ENCODE measurements at places on chromosomes 4 and X. TPM values are rescaled to one million over a fixed set of nuclear protein-coding genes. Genes with fewer than 3 reads are reported as not detected.

GRCh38 chr4:38266616-38267015, 306.4 kb downstream of the PTTG2 start:
- no peak for DNase-seq

DNA sequence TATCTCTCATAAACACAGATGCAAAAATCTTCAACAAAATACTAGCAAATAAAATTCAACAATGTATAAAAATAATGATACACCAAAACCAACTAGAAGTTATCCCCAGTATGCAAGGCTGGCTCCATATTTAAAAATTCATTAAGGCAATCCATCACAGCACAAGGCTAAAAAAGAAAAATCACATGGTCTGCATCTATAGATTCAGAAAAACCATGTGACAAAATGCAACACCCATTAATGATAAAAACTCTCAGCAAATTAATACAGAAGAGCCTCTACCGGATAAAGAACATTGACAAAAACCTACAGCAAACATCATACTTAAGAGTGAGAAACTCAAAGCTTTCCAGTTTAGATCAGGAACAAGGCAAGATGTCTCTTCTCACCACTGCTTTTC, 182.6 kb downstream of the COL25A1 start:
- DNase-seq = no peak

DNA sequence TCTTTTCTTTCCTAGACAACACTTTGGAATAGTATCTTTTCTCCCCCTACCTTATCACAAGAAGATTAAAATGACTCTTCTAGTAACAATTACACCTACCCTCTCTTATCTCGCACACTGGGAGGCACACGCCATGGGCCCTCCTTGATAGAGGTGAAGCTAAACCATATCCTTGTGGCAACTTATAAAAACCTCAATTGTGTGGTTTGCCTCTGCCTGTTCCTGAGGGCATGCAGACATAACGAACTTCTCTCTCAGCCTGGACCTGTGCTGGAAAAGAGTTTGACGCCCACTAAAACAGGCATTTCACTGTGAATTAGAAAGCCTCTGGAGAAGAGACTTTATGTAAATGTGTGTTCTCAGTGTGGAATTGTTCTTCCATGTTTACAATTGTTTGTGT, 141.2 kb downstream of the NDST3 start:
- no peak for DNase-seq

DNA sequence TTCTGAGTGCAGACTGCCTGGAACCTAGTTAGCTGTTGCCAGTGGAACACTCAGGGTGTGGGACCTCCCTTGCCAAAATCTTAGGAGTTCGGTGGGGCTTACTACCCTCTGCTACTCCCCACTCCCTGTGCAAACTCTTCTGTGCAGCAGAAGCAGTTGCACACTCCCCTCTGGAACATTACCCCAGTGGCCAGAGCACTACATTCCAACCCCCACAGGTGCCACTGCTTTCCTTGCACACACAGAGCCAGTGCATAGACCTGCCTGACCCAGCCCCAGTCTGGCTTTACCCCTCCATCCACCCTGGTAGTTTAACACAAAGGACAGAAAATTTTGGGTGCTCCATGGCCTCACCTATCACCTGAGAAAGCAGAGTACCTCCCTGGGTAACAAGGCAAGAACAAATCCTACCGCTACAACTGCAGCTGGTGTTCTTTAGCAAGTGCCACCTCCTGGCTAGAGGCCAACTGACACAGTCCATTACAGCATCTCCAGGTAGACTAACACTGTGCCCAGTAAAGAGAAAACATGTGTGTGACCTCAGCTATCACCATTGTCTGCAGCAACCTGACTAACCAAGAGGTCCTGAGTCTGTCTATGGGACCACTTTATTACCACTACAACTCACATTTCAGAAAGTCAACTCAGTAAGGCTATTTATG, 11.5 kb upstream of the RASSF6 start:
- no peak for DNase-seq

CT45A2 gene
- not detected for polyA plus RNA-seq

DNA sequence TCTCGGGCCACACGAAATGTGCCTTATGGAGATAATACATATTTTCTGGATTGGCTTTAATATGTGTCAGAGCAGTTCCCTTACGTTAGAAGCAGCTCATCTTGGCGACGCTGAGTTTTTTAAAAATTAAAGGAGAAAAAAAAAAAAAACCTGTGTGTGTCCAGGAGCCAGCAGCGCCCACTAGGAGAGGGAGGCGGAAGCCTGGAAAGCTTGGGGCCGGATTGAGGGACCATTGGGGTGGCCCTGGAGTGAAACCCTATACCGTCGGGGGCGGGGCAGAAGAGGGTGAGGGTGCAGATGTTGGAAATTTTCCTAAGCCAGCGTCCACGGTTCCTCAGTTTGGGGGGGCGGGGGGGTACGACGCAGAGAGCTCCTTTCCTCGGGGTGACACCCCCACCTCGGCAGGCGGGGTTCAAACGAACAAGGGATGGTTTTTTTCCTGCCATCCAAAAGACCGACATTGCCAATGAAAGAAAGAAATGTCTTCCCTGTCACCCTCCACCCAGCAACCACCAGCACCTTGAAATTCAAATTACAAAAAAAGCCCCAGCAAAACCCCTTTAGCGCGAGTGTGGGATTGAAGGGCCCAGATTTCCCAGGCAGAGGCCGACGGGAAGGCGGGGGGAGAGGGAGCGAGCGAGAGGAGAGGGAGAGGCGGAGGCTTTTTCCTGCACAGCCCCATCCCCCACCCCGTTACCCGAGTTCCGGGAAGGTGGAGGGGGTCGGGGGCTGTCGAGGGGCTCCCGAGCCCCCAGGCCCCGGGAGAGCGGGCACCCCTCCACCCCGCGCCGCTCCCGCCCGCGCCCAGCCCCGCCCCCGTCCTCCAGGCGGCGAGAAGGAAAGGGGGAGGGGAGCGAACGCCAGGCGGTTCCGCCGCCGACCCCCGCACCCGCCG, 859 bp downstream of the SMARCA1 start:
- peak; percentile 48 for DNase-seq

- no peak for DNase-seq
Observed at GRCh38 chr4:158760866-158761265, 8.0 kb upstream of the FNIP2 start.

TASL gene
- polyA plus RNA-seq = 0.47 TPM

- DNase-seq = no peak
Observed at GRCh38 chr4:89296399-89296798, 11.2 kb downstream of the GPRIN3 start.

GRCh38 chr4:10006231-10006600, 15.1 kb downstream of the SLC2A9 start:
- DNase-seq = no peak

ARHGAP6 gene
- 15.8 TPM for polyA plus RNA-seq

DNA sequence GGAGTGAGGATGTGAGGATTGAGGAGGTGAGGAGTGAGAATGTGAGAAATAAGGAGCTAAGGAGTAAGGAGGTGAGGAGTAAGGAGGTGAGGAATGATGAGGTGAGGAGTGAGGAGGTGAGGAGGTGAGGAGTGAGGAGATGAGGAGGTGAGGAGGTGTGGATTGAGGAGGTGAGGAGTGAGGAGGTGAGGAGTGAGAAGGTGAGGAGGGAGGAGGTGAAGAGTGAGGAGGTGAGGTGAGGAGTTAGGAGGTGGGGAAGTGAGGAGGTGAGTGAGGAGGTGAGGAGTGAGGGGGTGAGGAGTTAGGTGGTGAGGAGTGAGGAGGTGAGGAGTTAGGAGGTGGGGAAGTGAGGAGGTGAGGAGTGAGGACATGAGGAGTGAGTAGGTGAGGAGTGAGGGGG, 74.8 kb upstream of the MXD4 start:
- DNase-seq = no peak

PGRMC1 gene
- polyA plus RNA-seq = 330 TPM

GRIA3 gene
- 2.6 TPM for polyA plus RNA-seq

- DNase-seq = no peak
Observed at GRCh38 chr4:168388890-168389289, 70.3 kb upstream of the DDX60 start.

ANKRD50 gene
- polyA plus RNA-seq = 42.2 TPM

- DNase-seq = no peak
Observed at GRCh38 chr4:47465004-47465403, 1.5 kb upstream of the COMMD8 start.

- no peak for DNase-seq
Observed at GRCh38 chr4:182255441-182256190, 12.4 kb downstream of the TENM3 start.

DNA sequence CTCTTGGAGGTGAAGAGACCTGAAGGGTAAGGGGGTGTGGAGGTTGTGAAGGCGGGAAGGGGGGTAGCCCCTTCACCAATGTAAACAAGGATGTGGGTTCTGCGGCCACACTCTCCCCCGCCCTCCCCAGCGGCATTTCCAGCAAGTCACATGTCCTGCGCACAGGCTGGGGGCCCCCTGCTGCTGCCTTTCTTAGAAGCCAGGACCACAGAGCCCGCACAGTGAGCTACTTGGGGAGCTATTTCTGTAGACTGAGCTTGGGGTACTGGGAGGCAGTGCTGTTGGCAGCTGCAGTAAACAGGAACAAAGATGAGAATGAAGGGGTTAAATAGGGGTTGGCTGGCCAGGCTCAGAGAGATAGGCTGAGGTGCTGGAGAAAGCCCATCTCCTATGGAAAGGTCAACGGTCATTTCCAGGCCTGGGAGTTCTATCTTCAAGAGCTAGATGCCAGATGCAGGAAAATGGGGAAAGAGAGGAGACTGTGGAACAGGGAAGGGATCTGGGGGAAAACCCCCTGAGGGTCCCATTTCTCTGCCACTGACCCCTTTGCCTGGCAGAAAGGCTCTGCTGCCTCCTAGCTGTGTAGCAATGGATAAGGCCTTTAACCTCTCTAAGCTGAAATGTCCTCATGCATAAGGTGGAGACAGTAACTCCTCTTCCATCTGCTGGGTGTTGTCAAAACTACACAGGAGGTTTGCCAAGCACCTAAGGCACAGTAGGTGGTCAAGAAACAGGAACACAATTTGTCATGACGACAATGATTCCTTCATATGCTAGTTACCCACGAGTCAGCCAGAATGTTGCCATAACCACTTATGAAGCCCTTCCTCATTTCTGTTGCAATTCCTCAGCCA, 18.5 kb upstream of the PIM2 start:
- no peak for DNase-seq

DDIT4L gene
- polyA plus RNA-seq = 2.1 TPM

CXCR3 gene
- polyA plus RNA-seq = 0.33 TPM

DNA sequence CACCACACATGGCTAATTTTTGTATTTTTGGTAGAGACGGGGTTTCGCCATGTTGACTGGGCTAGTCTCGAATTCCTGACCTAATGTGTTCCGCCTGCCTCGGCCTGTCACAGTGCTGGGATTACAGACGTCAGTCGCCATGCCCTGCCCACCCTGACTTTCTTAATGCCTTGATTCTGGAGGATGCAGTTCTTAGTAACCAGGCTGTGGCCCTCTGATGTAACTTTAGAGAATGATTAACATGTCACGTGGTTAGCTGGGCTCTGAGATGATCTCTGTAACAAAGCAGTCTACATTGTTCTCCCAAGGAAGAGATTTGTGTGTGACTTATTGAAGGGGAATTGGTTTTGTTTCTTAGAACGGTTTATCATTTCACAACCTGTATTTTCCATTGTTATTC, 30.6 kb downstream of the ANK2 start:
- peak; percentile 20 for DNase-seq

GRCh38 chrX:136629084-136629750, 18.7 kb upstream of the CD40LG start:
- DNase-seq = no peak

- DNase-seq = no peak
Observed at GRCh38 chrX:23616361-23616760, 50.9 kb upstream of the PRDX4 start.

DNA sequence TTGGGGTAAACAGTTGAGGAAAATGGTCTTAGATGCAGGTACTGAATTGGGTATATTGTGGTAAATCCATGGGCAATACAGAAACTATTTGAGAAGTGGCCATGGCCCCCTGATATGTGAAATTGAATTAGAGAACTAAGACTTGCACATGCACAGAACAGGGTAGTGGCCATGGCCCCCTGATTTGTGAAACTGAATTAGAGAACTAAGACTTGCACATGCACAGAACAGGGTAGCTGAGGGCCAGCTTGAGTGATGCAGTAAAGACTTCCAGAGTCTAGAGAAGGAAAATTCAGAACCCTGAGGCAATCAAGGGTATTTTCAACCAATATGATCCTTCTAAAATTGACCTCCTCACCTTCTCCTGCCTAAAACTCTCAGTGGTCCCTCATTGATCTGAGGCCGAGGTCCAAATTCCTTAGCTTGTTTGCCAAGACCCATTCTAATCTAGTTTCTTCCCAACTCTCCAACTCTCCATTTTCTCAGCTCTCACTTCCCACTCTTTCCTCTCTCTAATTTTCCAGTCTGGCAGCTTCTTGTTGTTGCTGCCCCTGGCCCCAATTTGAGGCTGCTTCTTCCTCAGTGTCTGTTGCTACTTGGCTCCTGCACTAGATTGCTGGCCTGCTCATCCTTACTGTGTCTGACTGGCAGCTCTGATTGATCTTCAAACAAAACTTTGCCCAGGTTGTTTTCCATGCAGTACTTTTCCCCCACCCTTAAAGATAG, 72.4 kb downstream of the FRAS1 start:
- DNase-seq = no peak

- no peak for DNase-seq
Observed at GRCh38 chr4:38585871-38586270, 78.1 kb upstream of the KLF3 start.

- peak; percentile 66 for DNase-seq
Observed at GRCh38 chr4:9762823-9763475, 18.5 kb upstream of the DRD5 start.

ACE2 gene
- 33.0 TPM for polyA plus RNA-seq

DNA sequence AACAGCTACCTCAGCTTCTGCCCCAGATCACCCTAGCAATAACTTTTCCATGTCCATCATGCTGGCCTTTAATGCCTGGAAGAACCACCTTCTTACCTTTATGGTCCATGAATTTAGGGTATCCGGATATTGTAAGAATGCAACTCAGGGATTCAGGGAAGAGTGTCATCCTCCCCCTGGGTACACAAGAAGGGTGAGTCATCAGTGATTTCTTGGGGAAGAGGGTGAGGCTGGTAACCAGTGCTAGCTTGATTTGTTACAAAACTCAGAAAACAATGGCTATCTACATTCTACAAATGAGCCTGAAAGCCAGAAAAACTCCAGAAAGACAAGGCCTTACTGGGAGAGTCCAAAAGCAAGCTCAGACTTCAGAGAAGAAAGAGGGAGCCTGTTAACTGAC, 10.4 kb upstream of the NALF2 start:
- no peak for DNase-seq

OPHN1 gene
- polyA plus RNA-seq = 8.6 TPM

DNA sequence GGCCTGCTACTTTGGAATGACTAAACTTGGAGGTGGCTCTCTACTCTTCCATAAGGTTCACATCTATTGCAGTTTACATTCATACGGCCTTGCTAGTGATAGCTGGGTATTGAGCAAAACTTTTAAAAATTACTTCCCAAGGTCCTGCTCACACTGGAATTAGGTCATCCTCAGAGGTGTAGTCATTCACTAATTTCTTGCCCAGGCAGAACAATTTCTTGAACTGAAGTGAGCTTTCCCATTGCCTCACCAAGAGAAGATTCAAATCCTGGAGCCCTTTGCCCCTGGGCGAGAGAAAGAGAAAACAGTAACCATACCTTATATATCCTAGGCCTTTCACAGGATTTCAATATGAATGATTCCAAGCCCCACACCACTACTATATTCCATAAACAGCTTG, 109.2 kb downstream of the GUCY2F start:
- no peak for DNase-seq

GRCh38 chr4:83010522-83011318, at the start of gene LIN54:
Gene LIN54, minus strand, starts transcription at chr4:83010823. Its CDS starts 25,979 bp downstream, at chr4:82984844.
- peak; percentile 27 for DNase-seq

- DNase-seq = no peak
Observed at GRCh38 chrX:51484616-51485015, 11.8 kb downstream of the NUDT11 start.

All from left renal pelvis (tissue), 4 donors.